ENCODE measurements at places on chromosomes 2 and 18. TPM values are rescaled to one million over a fixed set of nuclear protein-coding genes. Genes with fewer than 3 reads are reported as not detected.

DNA sequence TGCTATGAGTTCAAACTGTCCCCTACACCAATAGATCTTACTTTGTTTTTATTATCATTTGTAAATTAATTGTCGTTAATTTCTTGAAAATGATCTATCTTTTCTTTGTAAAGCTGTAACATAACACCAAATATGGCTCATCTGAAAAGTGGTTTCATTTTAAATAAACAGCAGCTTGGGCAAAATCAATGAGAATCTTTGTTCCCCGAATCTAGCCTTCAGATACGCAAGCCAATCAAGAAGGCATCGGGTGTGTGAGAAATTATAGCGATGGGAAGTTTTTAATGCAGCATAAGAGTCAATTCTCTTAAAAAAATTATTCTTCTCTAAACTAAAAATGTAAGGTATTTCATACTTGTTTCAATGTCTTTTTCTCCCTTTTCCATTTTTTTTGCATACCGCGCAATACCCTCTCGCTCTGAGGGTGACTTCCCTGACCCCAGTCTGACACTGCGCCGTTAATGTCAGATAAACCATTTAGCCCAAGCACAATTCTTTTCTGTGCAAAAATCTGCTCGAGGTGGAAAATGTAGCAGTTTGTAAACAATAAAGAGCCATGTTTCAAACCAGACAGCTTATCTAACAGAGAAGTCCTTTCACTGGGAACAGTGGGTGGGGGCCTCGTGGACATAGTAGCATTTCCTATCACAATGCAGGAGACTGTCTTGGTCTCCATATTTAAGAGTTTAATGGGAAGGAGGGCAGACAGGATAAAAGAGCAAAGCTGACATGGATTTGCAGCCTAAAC lies 129.4 kb downstream of the TCF4 start:
- DNase-seq: peak; percentile 40

Gene GKN1
- not detected for total RNA-seq

Gene ZNF521
- total RNA-seq: 17.6 TPM

- no peak for DNase-seq
Measured at GRCh38 chr2:68643874-68644485, 601 bp downstream of the PROKR1 start.

Gene ADI1
- total RNA-seq: 55.9 TPM

Gene OST4
- 349 TPM for total RNA-seq
